Osteocyte (in vitro differentiated cells): ENCODE measurements at places on chromosomes 4 and X. TPM values are rescaled to one million over a fixed set of nuclear protein-coding genes. Genes with fewer than 3 reads are reported as not detected.

DNA sequence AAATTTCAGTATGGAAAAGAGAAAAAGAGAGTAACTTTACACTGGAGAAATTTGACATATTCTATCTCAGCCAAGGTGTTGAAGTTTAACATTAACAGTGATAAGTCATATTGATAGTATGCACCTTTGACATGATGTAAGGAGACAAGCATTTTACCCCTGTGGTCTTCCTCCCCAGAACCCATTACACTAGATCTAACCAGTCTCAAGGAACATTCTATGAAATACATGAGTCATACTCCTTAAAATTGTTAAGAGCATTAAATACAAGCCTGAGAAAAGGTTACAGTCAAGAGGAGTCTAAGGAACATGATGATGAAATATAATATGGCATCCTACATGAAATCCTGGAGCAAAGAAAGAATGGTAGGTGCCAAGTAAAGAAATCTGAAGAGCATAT is 1151.3 kb upstream of the IGFBP7 start:
- H3K4me1 ChIP-seq, result no peaks in the 10 kb centered on the region
- no peak overlapping the region for H3K4me3 ChIP-seq
- DNase-seq, result no peak
- H3K27ac ChIP-seq, result no peak overlapping the region

DNA sequence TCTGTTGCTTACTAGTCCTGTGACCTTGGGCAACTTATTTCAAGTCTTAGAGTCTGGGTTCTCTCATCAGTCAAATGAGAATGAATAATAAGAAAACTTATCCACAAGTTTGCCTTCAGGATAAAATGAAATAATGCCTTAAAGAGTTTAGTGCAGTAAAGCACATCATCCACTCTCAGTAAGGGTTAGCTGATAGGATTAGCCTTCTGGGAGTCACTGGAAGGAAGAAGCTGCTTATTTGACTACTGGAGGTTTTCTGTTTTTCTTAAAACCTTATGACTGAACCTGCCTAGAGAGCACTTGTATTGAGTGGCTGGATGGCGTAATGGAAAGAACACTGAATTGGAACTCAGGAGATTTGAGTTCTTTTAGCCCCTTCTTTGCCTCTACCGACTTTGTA is 1.8 kb downstream of the RNF128 start:
- DNase-seq, result no peak
- H3K27me3 ChIP-seq, result peaks cover 27% of the 10 kb centered on the region
- no peaks in the 10 kb centered on the region for H3K36me3 ChIP-seq
- H3K27ac ChIP-seq, result no peak overlapping the region
- H3K4me1 ChIP-seq, result peaks cover 3% of the 10 kb centered on the region
- H3K4me3 ChIP-seq, result no peak overlapping the region

DNA sequence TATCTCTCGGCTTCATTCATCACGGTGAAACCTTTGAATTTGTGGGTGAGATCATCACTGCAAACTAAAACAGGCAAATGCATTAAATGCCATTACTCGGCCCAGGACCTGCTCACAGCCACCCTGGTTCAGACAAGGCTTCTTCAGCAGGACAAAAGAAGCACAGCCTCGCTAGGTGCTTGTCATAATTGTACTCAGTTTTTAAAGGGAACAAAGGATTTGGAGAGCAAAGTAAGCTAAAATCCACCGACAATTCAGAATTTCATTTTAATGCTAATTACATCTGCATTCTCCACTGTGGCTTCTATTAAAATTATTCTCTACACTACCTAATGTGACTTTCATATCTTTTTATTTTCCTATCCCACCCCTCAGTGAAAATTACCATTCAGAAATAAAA is 57.0 kb downstream of the PCYT1B start:
- no peak overlapping the region for H3K4me3 ChIP-seq
- no peaks in the 10 kb centered on the region for H3K4me1 ChIP-seq
- H3K27me3 ChIP-seq, result peaks cover 2% of the 10 kb centered on the region
- DNase-seq, result no peak
- H3K27ac ChIP-seq, result no peak overlapping the region
- no peaks in the 10 kb centered on the region for H3K36me3 ChIP-seq

DNA sequence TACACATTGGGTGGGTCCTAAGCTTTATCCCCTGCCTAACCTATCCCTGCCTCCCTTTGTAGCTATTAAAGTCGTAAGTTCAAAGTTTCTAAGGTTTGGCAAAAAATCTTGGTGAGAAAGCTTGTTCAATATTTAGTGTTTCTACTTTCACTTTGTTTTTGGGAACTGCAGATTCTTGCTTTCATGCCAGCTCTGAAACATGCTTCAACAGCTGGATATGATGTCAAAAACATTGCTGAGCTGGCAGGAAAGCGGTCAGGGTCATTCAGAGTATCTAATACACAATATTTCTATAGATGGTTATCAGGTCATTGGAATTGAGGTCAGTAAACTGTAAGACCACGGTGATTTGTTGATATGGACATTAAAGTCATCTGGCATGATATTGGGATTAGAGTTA is 19.7 kb downstream of the CENPI start:
- no peaks in the 10 kb centered on the region for H3K36me3 ChIP-seq
- peak overlapping the region; percentile 14 for H3K27ac ChIP-seq
- no peak overlapping the region for H3K4me3 ChIP-seq
- no peak for DNase-seq

GRCh38 chr4:21728304-21728703 is 220.3 kb downstream of the KCNIP4 start:
- H3K4me1 ChIP-seq, result no peaks in the 10 kb centered on the region
- no peak overlapping the region for H3K4me3 ChIP-seq
- H3K36me3 ChIP-seq, result no peaks in the 10 kb centered on the region
- peaks cover 3% of the 10 kb centered on the region for H3K27me3 ChIP-seq
- no peak overlapping the region for H3K27ac ChIP-seq
- no peak for DNase-seq

DNA sequence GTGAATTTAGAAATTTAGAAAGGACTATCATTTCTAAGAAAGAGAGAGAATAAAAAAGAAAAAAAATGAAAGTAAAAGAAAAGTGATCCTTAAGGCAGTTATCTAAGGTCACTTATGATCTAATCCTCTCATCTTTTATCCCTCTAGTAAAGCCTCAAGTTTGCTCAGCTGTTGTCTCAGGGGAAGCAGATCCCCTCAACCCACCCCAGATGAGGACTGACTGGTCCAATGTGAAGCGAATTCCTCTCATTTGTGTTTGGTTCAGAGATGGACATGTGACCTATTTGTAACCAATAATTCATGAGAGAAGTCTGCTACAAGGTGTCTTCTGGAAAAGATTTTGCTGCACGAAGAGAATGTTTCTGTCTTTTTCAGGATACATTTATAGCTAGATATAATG is 1591.3 kb downstream of the ADGRL3 start:
- H3K4me3 ChIP-seq, result no peak overlapping the region
- no peaks in the 10 kb centered on the region for H3K4me1 ChIP-seq
- DNase-seq, result no peak
- H3K27ac ChIP-seq, result no peak overlapping the region
- no peaks in the 10 kb centered on the region for H3K36me3 ChIP-seq

Gene HAUS7
- 55.7 and 60.3 TPM in 2 replicates for total RNA-seq

Gene UGT8
- total RNA-seq, result not detected in 2 replicates

GRCh38 chr4:92387459-92388069 is 83.8 kb downstream of the GRID2 start:
- H3K27me3 ChIP-seq, result peaks cover 5% of the 10 kb centered on the region
- H3K27ac ChIP-seq, result no peak overlapping the region
- no peaks in the 10 kb centered on the region for H3K36me3 ChIP-seq
- no peak overlapping the region for H3K4me3 ChIP-seq
- no peaks in the 10 kb centered on the region for H3K4me1 ChIP-seq

Gene RAB9B
- total RNA-seq, result 2.0 and 2.4 TPM in 2 replicates

Gene RS1
- total RNA-seq, result not detected in 2 replicates

DNA sequence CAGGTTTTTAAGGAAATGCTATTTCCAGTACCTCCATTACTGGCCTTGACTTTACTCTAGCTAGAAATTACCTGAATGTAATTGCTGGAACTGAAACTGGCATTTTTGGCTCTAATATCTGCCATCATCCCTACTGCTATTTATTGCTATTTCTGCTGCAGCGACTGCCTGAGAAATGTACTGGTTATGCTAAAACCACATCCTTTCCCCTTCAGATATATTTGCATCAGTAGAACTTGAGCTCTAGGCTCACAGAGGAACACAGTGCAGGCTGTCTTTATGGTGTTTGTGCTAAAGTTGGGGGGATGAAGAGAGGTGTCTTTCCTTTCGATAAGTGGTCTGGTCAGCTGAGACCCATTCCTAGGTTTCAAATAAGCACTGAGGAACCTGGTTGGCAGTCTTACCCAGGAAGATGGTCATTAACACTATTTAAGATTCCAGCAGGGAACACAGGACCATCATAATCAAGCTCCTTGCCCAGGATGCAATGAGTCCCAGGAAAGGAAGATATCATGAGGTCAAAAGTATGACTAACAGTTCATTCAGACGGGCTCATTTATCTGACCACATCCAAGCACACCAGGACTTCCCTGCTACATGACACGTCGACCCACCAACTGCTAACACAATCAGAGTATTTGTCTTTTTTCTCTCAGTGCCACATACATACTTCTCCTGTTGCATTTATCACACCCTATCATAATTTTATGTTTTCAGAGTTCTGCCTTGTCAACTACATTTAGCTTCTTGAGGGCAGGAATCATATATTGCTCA is 137.4 kb downstream of the GABRA3 start:
- H3K27me3 ChIP-seq, result no peaks in the 10 kb centered on the region
- DNase-seq, result no peak
- H3K36me3 ChIP-seq, result no peaks in the 10 kb centered on the region
- no peak overlapping the region for H3K27ac ChIP-seq

GRCh38 chrX:9668537-9668936 is 97.1 kb downstream of the GPR143 start:
- no peaks in the 10 kb centered on the region for H3K27me3 ChIP-seq
- peak overlapping the region; percentile 69 for H3K27ac ChIP-seq
- H3K36me3 ChIP-seq, result peaks cover 12% of the 10 kb centered on the region
- H3K4me3 ChIP-seq, result no peak overlapping the region
- peaks cover 53% of the 10 kb centered on the region for H3K4me1 ChIP-seq

GRCh38 chrX:49840679-49841078 is 11.6 kb downstream of the PAGE4 start:
- H3K4me3 ChIP-seq, result no peak overlapping the region
- H3K36me3 ChIP-seq, result no peaks in the 10 kb centered on the region
- H3K27ac ChIP-seq, result no peak overlapping the region
- no peaks in the 10 kb centered on the region for H3K27me3 ChIP-seq
- no peaks in the 10 kb centered on the region for H3K4me1 ChIP-seq
- no peak for DNase-seq

Gene DDX53
- not detected in 2 replicates for total RNA-seq

Gene C1QTNF7
- total RNA-seq, result not detected in 2 replicates

Gene BST1
- total RNA-seq, result 0.26 and 0.54 TPM in 2 replicates
